ENCODE measurements at places on chromosomes 7 and 10.

DNA sequence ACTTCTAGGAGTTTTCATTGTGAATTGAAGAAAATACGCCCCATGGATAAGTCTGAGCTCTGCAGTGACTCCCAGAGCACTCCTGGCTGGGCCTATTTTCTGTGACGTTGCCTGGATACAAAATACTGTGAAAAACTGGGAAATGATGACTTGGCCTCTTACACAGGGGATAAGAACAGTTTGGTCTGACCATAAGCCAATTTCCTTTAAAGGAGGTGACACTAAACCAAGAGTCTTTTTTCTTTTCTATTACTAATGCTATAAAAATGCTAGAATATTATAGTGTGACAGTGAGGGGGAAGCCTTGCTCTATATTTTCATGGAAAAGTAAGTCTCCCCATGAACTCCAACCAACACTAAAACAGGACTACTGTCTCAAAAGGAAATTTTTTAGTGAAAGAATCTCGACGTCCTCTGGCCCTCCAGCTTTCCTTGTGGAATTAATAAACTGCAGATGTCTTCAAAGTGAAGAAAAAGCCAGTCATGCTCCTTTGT lies 45.5 kb downstream of the MYOF start:
- no peak for DNase-seq

- no peak for DNase-seq
Measured at GRCh38 chr7:33041631-33042428, 20.7 kb downstream of the NT5C3A start.

GRCh38 chr7:123798532-123799188 lies 46.3 kb upstream of the HYAL4 start:
- no peak for DNase-seq

DNA sequence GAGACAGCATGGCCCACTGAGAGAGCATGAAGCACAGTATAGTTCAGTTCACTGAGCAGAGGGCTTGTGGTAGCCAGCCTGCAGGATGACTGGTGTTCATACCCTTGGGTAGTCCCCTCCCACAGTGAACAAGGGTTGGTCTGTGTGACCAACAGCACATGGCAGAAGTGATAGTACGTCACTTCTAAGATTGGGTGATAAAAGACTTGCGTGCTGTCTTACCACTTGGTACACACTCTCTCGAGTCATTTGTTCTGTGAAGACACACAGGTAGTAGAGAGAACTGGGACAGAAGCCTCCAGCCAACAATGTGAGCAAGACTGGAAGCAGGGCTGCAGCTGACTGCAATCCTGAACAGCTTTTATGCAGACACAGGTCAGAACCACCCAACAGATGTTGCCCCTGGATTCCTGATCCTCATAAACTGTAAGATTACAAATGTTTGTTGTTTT lies 14.6 kb downstream of the EPC1 start:
- peak; percentile 86 for DNase-seq

- no peak for DNase-seq
Measured at GRCh38 chr7:116632384-116632783, 39.6 kb upstream of the MET start.

- no peak for DNase-seq
Measured at GRCh38 chr7:43636093-43636492, 53.2 kb downstream of the STK17A start.

GRCh38 chr7:74573512-74573911 lies 84.0 kb upstream of the GTF2I start:
- DNase-seq = no peak

- no peak for DNase-seq
Measured at GRCh38 chr7:32155712-32156111, 85.5 kb upstream of the PDE1C start.

- no peak for DNase-seq
Measured at GRCh38 chr7:43531700-43532099, 51.2 kb upstream of the STK17A start.

GRCh38 chr10:44132361-44133289 lies 252.3 kb downstream of the CXCL12 start:
- DNase-seq = no peak

DNA sequence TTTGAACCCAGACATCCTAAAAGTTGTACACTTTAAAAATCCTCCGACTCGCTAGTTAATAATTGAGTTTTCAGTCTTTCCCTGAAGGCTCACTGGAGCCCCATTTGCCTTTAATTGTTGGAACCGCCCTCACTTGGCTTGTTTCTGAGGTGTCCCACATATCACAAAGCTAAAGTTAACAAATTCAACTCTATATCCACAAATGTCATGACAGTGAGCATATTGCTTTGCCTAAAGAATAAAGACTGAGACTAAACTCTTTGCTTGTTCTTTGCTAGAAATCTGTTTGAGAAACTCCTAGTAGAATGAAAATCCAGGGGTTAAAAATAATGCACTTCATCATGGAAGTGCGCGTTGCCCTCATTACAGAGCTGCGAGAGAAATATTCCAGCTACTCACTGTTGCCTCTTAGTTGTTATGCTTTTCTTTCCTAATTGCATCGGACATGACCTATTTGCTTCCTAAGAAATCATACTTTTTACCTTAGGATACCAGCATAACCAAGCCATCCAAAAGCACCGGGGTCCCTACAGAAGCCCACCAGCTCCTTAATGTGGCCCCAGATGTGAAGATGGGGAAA lies 752 bp downstream of the THSD7A start:
- DNase-seq = no peak

DNA sequence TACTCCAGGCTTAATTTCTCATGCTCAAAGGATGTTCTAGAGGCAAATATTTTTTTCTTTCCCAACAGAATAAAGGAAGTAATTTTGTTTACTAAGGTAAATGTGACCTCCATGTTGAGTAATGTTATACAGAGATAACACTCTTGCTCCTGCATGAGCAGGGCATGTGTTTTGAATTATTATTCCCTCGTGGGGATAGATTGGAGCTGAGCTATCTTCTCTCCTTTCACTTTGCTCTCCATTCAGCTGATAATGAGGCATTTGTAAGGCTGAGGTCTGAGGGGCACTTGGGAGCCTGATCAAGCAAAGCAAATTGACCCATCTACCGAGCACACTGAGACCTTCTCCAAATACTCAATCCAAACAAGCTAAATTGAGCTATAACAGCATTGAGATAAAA lies 50.7 kb upstream of the GHITM start:
- no peak for DNase-seq

- DNase-seq = peak; percentile 47
Measured at GRCh38 chr7:144818511-144818910, 17.3 kb downstream of the TPK1 start.

GRCh38 chr10:6929148-6929830 lies 349.2 kb upstream of the PRKCQ start:
- DNase-seq = peak; percentile 6

- no peak for DNase-seq
Measured at GRCh38 chr7:82629583-82629982, 186.0 kb upstream of the CACNA2D1 start.

DNA sequence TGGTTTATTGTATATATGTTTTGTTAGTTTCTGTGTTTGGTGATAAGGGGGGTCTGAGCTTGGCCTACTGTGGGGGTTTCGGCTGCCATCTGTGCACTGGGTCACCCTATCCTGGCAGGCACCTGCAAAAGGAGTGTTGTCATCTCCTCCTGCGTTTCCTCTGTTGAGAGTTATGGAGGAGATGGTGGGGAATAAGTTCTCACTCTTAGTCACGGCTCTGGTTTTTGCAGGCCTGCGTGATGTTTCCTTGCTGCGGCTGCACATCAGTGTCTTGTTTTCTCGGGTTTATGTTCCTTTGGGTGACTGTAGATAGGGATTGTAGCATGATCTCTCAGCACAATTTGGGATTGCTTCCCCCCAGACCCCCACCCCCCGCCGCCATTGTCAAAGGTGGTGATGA lies 36.8 kb downstream of the CCM2 start:
- DNase-seq = peak; percentile 23

DNA sequence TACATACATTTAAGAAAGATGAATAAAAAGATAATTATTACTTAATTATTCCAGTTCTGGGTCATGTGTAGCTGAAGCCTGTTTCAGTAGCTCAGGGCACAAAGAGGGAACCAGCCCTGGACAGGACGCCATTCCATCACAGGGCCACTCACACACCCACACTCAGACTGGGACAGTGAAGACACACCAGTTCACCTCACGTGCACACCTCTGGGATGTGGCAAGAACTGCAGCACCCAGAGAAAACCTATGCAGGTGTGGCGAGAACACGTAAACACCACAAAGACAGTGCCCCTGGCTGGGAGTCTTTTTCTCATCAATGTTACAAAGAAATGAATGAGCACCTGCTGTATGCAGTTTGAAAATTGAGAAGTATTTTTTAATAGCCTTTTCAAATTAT lies 1.6 kb upstream of the IDI1 start:
- DNase-seq = peak; percentile 77

DNA sequence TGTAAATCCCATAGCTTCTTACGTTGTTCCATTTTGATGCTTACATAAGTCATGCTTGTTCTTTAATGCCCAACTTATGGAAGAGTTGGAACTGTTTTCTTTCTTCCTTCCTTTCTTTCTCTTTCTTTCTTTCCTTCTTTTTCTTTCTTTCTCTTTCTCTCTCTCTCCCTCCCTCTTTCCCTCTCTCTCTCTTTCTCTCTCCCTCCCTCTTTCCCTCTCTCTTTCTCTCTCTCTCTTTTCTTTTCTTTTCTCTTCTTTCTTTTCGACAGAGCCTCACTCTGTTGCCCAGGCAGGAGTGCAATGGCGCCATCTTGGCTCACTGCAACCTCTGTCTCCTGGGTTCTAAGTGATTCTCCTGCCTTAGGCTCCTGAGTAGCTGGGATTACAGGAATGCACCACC lies 18.9 kb downstream of the FAM131B start:
- DNase-seq = no peak

- DNase-seq = no peak
Measured at GRCh38 chr7:116021237-116021636, 9.3 kb downstream of the TFEC start.

DNA sequence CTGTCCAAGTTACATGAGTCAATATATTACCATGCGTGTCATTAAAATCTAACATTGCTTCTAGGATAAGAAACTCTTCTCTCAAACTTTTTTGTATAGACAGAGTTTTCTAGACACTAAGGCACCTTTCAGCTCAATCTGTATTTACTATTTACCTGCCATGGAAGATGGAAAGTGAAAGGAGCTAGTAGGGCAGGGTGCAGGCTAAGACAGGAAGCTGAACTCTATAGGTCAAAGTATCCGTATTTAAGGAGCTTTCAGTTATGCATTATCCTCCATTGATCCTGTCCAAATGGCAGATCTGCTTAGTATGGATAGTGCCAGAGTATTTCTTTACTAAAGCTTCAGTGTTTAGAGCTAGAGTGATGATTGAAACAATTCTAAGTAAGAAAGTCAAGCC lies 612.8 kb downstream of the IPMK start:
- peak; percentile 21 for DNase-seq

DNA sequence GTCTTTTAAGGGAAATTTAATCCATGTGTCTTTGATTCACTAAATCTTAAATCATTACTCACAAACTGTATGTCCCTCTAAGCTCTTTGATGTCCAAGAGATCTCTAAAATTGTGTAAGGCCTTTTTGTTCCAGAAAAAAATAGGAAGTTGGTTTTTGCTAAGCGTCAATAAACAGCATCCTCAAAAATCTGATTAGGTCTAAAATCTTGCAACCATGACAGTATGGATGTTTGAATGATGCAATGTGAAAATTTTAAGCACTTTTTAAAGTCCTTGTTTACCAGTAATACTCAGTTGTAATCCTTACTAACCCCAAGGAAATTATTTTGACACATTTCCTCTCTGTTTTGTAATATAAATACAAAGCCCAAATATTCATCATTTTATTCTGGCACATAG lies 6.8 kb downstream of the MET start:
- no peak for DNase-seq

GRCh38 chr7:34846976-34847375 lies 189.0 kb downstream of the NPSR1 start:
- no peak for DNase-seq

DNA sequence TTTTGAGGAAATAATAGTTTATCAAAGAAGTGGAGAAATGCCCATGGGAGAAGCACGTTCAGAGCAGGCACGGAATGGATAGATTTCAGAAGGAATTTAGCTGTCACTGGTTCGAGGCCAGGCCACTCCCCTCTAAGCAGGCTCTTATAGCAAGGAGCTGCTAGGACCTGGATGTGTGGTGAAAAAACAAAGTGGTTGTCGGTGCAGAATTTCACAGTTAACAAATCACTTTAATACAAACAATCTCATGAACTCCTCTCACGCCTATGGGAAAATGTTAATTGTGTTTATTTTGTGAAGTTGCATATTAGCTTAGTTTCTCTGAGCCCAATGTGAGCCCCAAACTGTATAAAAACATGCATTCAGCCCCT lies 176.3 kb downstream of the PKD1L1 start:
- no peak for DNase-seq

GRCh38 chr7:141701489-141702046 lies 398 bp downstream of the DENND11 start:
- DNase-seq = peak; percentile 80

DNA sequence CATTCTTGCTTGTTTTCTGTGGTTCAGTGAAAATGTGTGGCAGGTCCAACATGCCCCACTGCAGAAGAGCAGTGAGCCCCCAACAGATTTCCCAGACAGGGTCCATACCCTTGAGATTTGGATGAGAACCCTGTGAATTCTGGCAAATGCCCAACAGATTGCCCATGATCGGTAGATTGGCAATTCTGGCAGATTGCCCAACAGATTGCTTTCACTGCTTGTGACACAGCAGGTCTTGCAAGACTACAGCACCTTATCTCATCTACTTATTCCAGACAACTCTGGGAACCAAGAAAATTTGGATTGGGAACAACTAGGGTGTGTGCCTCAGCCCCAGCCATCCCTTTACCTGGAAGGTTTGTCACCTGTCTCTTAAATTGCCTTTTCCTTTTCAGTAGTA lies 143.7 kb upstream of the COL1A2 start:
- no peak for DNase-seq

DNA sequence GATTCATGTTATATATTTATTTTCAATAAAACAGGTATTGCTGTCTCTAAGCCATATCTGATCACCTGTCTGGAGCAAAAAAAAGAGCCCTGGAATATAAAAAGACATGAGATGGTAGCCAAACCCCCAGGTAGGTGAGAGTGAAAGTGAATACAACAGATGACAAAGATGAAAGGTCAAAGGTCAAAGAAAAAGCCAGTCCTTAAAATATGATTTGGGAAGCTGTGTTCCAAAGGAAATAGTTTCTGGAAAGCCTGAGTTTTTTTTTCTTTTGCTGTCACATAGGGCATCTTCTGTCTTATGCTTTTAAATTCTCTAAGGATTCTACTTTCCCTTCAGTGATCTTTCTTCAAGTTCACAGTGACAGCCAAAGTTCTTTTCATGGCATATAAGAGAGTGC lies 25.9 kb downstream of the ZNF107 start:
- DNase-seq = no peak

DNA sequence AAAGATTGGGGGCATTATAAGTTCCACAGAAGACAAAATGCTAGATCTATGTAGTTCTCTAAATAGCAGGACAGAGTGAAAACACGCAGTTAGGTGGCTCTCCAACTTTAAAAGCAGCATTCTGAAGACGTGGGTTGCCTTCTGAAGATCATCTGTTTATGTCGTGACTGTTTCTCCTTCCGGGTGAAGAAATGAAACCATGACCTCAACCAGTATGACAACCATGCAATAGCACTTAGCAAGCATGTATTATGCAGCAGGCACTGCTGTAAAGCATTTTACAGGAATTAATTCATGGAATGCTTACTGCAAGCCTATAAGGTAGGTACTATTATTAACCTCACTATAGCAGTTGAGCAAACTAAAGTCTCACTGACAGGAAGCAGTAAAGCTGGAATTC lies 125.2 kb downstream of the SLC25A13 start:
- no peak for DNase-seq
